ENCODE measurements at places on chromosomes 3 and 15. TPM values are rescaled to one million over a fixed set of nuclear protein-coding genes. Genes with fewer than 3 reads are reported as not detected.

The FGF7 gene
- polyA plus RNA-seq, result 13.4 TPM

The ISG20 gene
- 0.57 TPM for polyA plus RNA-seq

The XRN1 gene
- polyA plus RNA-seq, result 27.2 TPM

The TRIM71 gene
- 7.1 TPM for polyA plus RNA-seq

The NAA80 gene
- polyA plus RNA-seq, result 10.5 TPM

The KLHL18 gene
- polyA plus RNA-seq, result 13.3 TPM

The GREM1 gene
- 0.17 TPM for polyA plus RNA-seq

The KAT2B gene
- polyA plus RNA-seq, result 29.7 TPM

The SRPRB gene
- polyA plus RNA-seq, result 59.3 TPM

The ITPKA gene
- polyA plus RNA-seq, result 0.19 TPM

The PGBD4 gene
- 1.5 TPM for polyA plus RNA-seq

The GRIP2 gene
- 1.1 TPM for polyA plus RNA-seq

The GOLGA8Q gene
- polyA plus RNA-seq, result 1.5 TPM

The SH2D7 gene
- polyA plus RNA-seq, result 0.65 TPM

The XCR1 gene
- polyA plus RNA-seq, result 0.53 TPM

The LRRC31 gene
- 0.30 TPM for polyA plus RNA-seq

Data from right renal pelvis (tissue), 4 donors.